Karpas-422 (cell line): ENCODE measurements at places on chromosomes 13 and 19.

DNA sequence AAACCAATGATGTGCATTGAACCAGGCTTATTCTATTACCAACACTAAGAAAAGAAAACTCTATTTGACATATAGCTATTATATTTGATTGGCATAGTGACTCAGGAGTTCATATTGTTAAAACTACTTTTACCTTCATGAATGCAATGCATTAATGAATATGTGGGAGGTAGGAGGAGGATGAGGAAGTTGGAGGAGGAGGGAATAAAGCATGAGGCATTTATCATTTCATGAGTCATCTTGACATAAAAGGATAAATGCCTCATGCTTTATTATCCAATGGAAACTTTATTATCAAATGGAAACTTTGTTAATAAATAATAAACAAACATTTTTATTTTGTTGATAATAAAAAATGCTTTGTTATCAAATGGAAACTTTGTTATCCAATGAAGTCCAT lies 116.5 kb downstream of the SPRY2 start:
- no peak for DNase-seq

DNA sequence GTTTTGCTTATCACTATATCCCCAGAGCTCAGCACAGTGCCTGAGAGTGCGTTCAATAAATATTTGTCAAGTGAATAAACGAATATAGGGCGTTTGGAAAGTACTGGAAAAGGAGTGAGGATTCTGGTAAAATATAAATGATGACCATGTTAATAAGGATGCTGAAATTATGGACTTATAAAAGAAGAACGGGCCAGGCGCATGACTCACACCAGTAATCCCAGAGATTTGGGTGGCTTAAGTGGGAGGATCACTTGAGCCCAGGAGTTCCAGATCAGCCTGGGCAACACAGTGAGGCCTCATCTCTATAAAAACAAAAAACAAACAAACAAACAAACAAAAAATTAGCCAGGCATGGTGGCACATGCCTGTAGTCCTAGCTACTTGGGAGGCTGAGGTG lies 198.1 kb downstream of the VWA8 start:
- DNase-seq, result no peak

DNA sequence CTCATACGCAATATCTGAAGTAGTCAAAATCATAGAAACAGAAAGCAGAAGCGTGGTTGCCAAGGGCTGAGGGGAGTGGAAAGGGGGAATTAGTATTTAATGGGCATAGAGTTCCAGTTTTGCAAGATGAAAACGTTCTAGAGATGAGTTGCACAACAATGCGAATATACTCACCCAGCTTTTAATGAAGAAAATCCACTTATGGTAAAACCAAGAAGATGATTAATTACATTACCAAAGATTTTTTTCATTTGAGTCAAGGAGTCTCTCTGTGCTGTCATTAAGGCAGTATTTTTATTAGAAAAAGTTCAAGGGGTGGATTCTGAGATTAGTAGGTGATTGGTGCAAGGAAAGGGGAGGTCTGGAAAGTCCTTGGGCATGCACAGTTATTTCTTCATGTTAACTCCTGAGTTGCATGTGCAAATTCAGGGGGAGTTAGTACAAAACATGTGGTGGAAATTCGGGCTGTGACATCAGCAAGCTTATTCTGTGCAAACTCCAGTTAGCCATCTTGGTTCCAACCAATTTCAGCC lies 6.9 kb upstream of the CBY2 start:
- no peak for DNase-seq

DNA sequence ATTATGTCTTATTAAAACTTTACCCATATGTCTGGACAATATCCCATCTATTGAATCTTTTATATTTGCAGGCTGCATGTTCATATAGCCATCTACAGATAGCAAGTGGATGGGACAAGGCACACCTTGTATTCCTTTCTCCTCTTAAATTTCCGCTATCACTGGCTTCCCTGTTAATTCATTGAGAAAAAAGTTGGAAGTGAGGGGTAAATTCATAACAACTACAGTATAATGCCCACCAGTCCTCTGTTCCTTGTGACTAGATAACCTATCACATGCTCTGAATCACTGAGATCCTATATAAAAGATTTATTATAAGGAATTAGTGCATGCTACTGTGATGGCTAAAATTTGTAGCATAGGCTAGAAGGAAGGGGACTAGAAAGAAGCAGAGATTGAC lies 1005.8 kb upstream of the ATXN8OS start:
- no peak for DNase-seq

DNA sequence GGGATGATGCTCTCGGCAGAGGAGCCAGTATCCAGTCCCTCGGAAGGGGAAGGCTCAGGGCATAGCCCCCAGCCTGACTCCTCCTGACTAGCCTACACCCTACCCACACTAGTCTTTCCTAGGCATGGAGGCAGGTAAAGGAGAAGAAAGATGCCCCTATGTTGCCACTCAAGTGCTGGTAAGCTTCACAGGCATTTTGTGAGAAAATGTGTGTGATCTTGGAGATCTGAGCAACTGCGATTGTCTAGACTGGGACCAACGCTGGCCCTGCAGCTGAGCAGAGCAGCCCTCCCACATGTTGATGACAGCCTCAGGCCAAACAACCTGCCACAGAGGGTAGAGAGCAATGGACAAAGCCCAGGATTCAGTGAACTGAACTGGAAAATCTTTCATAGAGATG lies 11.7 kb upstream of the ATP12A start:
- DNase-seq, result no peak

- no peak for DNase-seq
Observed at GRCh38 chr13:109331898-109332297, 454.5 kb downstream of the IRS2 start.

GRCh38 chr13:72514146-72514545 lies 213.3 kb downstream of the MZT1 start:
- no peak for DNase-seq

- DNase-seq, result no peak
Observed at GRCh38 chr19:776549-776948, 20.7 kb upstream of the PTBP1 start.

- DNase-seq, result no peak
Observed at GRCh38 chr13:24203811-24204210, 43.3 kb downstream of the SPATA13 start.

GRCh38 chr19:35693422-35693821 lies 10.9 kb upstream of the ZBTB32 start:
- no peak for DNase-seq

- no peak for DNase-seq
Observed at GRCh38 chr13:113898391-113898790, 34.5 kb upstream of the GAS6 start.

- no peak for DNase-seq
Observed at GRCh38 chr19:9189535-9189934, 10.8 kb downstream of the OR7D2 start.
